ENCODE measurements at places on chromosomes 12 and 14.
A peak's percentile ranks its signal among the peaks of the same experiment; 100 is the strongest.

DNA sequence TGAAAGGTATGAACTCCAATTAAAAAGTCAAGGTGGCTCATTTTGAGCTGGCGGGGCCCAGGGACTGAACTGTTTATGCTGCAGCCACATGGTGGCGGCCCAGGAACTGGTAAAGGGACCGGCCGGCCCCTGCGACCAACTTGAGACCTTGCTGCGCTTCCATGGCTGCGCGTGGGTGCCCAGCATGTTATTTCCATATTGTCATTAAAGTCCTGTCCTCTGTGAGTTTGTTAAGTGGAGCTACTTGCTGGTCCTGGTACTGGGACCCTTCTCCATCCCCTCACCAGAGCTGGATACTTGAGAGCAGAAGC lies 62.3 kb downstream of the BEGAIN start:
- no peak for DNase-seq

- no peak for DNase-seq
Observed at GRCh38 chr12:55822228-55822627, 4.4 kb downstream of the ORMDL2 start.

DNA sequence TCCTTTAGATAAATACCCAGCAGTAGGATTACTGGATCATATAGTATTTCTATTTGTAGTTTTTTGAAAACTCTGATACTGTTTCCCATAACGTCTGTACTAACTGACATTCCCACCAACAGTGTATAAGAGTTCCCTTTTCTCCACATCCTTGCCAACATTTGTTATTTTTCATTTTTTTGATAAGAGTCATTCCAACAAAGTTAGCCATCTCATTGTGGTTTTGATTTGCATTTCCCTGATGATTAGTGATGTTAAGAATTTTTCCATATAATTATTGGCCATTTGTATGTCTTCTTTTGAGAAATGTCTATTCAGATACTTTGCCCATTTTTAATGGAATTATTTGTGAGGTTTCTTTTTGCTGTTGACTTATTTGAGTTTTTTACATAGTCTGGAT lies 486.0 kb downstream of the FLRT2 start:
- no peak for DNase-seq

- no peak for DNase-seq
Observed at GRCh38 chr14:32381869-32382268, 52.8 kb downstream of the AKAP6 start.

GRCh38 chr12:48827513-48828096 lies 9.3 kb downstream of the CACNB3 start:
- no peak for DNase-seq

GRCh38 chr12:103493199-103493598 lies 2.6 kb downstream of the C12orf42 start:
- DNase-seq = no peak

DNA sequence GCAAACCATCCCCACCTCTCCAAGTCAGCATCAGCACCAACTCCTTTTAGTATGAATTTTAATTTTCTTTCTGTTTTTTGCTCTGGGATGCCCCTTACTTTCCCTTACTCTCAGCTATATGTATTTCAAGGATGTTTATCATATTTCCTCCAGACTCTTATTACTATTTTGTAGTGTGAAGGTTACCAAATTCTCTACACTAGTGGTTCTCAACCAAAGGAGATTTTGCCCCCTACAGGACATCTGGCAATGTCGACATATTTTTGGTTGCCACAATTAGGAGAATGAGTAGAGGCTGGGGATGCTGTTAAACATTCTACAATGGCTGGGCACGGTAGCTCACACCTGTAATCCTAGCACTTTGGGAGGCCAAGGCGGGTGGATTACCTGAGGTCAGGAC lies 29.1 kb upstream of the SOS2 start:
- DNase-seq = no peak

DNA sequence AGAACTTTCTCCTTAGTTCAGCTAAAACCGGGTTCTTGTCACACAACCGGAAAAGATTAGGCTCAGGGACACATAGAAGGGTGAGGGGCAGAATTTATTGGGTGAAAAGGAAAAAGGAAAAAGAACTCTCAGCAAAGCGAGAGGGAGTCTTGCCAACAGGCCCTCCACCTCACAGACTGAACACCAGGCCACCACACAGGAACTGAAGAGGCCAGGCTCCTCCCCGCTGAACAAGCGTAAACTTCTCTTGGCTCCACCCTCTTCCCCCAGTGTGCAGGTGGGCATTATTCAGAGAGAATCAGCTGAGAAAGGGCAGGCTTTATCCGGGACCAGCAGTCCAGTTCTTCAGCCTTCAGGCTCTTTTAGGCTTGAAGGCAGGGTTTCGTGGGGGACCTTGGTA lies 125.6 kb upstream of the FGD4 start:
- no peak for DNase-seq

- no peak for DNase-seq
Observed at GRCh38 chr12:58883576-58884334, 36.5 kb downstream of the LRIG3 start.

DNA sequence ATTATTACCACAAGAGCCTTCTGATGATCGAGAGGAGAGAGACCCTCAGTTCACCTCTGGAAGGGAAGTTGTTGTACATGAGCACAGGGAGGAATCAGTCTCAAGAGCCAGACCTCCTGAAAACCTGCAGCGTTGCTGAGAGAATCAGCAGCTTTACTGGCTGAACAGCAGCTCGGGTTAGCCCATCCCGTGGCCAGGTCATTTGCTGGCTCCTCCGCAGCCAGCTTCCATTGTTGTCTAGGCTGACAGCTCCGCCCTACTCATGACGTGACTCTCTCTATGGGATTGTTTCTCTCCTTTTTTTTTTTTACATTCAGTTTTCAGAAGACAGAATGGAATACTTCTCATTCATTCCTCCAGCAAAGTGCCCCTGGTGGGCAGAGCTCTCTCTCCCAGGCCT lies 69.9 kb downstream of the TGFB3 start:
- peak; percentile 14 for DNase-seq

- DNase-seq = no peak
Observed at GRCh38 chr12:43151441-43151981, 400.5 kb downstream of the ADAMTS20 start.
